ENCODE measurements at places on chromosomes 1 and 21.

GRCh38 chr1:210635108-210635507 is 306.4 kb downstream of the HHAT start:
- DNase-seq, result no peak

- DNase-seq, result peak; percentile 73
Measured at GRCh38 chr1:39575191-39576015, 1.2 kb downstream of the PABPC4 start.

GRCh38 chr1:27475720-27476119 is 14.2 kb downstream of the WASF2 start:
- no peak for DNase-seq

- peak; percentile 77 for DNase-seq
Measured at GRCh38 chr1:33455539-33456501, 16.6 kb upstream of the ZSCAN20 start.

DNA sequence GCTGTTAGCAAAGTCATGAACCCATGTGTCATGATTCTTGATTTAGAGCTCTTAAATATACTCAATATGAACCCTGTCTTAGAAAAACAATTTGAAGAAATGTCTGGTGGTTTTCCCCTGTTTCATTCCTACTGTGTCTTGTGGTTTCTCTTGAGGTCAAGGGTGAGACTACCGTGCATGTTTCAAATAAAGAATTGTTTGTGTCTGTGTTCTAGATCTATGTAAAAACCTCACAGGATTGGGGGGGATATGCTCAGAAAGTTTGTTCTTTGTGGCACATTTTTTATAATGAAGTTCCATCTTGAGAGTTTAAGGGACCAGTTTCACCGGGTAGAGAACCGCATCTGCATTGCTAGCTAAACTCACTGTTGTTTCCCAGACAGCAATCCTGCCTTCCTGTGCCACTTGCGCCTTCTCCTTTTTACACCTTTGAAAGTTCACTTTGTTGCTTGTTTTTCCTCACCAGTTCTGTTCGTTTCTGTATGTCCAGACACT is 30.9 kb upstream of the CACYBP start:
- peak; percentile 30 for DNase-seq

DNA sequence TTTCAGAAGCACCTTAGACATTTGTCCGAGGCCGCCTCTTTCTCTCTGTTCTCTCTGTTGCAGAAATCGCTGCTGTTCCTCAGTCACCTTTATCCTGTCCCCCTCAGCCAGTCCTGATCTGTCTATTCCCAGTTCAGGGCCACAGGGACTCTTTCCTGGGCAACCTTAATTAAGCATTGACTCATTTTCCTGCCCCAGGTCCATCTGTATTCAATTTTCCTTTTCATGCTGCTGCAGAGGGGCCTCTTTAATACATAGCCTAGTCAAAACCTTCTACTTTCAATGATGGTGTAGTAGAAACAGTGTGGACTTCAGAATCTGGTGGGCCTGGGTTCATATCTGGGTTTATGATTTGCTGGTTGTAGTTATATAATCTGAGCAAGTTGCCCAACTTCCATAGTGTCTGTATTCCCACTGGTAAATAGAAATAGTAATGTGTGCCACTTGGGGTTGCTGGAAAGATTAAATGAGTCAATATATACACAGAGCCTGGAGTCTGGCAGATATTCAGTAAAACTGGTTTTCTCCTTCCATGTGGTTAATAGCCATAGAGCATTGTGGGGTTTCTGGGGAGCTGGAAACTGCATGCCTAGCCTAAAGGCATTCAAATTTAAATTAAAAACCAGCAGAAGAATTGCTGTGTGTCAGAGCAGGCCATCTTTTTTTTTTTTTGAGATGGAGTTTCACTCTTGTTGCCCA is 4.5 kb downstream of the TRAF5 start:
- DNase-seq, result no peak

- no peak for DNase-seq
Measured at GRCh38 chr1:215277532-215277931, 195.0 kb downstream of the KCNK2 start.

GRCh38 chr1:62716397-62716796 is 28.2 kb upstream of the DOCK7 start:
- DNase-seq, result peak; percentile 52

GRCh38 chr1:20212685-20213331 is 26.5 kb upstream of the PLA2G2C start:
- peak; percentile 81 for DNase-seq

GRCh38 chr1:116126281-116126680 is 15.1 kb downstream of the MAB21L3 start:
- DNase-seq, result no peak

GRCh38 chr1:94828251-94828650 is 8.1 kb downstream of the SLC44A3 start:
- DNase-seq, result no peak

GRCh38 chr1:15188678-15189077 is 35.1 kb downstream of the TMEM51 start:
- DNase-seq, result peak; percentile 64

DNA sequence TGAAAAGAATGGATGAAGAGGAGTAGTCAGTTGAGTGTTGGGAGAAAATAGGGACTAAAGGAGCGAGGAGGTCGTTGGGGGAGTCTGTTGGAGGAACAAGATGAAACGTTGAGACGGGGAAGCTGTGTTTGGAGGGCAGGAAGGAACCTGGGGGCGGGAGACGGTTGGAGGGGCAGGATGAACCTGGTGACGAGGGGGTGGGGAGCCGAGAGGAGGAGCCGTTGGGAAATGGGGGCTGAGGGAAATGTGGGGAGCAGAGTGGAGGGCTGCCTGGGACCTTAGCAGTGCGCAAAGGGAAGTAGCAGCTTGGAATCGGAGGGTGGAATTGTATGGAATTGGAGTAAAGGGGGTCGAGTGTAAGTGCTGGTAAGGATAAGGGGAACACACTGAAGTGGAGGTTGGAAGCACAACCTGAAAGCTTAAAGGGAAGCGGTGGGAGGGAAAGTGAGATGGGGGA is 630 bp downstream of the MTF2 start:
- DNase-seq, result peak; percentile 45

- DNase-seq, result no peak
Measured at GRCh38 chr1:223486366-223486765, 93.2 kb downstream of the CCDC185 start.

GRCh38 chr1:21564521-21565095 is 55.4 kb downstream of the ALPL start:
- peak; percentile 38 for DNase-seq

GRCh38 chr1:14735841-14736240 is 137.4 kb downstream of the KAZN start:
- DNase-seq, result no peak

GRCh38 chr1:40064797-40065499 is 24.4 kb downstream of the CAP1 start:
- DNase-seq, result peak; percentile 59

- no peak for DNase-seq
Measured at GRCh38 chr1:214801191-214801590, 198.2 kb downstream of the CENPF start.

GRCh38 chr1:214402613-214403083 is 121.7 kb downstream of the SMYD2 start:
- DNase-seq, result no peak

- no peak for DNase-seq
Measured at GRCh38 chr1:65082346-65083040, 65.5 kb upstream of the AK4 start.

DNA sequence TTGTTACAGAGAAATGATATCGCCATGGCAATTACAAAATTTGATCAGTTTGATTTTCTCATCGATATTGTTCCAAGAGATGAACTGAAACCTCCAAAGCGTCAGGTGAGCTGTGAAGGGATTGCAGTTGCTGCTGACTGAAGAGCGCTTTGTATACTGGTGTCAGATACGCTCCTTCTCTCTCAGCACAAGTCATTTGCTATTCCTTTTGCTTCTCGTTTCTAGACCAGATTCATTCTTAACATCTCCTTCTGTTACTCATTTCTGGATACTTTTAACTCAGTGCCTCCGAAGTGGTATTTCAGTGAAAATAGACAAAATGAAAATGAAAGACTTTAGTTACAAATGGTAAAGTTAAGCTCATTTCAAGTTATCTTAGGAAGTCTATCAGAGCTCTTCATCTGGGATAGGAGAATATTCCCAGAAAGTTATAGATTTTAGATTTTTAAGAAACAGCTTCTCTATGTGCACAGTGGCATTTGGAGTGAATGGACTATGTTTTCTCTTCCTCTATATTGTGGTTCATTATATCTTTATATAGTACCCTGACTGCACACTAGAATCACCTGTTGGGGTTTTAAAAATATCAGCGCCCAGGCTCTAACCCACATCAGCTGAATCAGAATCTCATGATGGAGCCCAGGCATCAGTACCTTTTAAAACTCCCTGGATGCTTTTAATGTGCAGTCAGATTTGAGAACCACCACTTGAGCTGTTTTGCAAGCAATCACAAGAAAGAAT is 30.3 kb upstream of the KCNQ4 start:
- DNase-seq, result no peak

DNA sequence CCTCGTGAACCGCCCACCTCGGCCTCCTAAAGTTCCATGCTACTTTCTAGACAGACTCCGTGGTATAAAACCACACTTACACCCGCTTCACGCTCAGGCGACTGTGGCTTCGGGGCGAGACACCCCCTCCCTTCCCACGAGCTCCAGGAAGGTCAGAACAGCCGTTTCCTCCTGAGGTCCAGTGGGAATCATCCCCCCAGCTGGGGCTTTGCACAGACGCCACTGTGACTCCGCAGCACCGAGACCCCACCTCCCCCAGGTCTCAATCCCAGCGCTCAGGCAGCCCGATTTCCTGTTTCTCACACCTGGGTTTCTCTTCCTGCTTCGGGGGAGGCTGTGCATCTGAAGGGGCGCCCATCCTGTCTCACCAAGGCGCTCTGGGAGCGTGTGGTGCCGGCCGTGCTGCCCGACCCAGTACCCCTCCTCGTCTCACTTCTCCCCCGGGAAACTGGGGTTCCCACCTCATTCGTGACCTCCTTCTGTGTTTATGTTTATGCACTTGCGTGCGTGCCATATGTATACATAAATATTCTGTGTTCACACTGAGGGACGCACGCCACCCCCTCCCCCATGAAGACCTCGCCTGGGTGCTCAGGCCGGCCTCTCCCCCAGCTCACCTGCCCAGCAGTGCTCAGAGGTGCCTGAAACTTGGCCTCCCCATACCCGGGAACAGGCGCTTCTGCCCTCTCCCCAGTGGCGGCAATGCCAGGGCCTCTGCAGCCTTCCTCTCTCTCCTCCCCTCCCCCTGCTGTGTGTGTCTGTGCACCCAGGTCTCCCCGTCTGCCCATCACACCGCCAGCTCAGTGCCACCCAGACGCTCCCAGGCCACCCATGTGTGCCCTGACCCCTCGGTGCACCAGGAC is 14.6 kb downstream of the SLC35E2B start:
- DNase-seq, result no peak

- DNase-seq, result no peak
Measured at GRCh38 chr1:18560692-18561091, 70.0 kb upstream of the PAX7 start.

DNA sequence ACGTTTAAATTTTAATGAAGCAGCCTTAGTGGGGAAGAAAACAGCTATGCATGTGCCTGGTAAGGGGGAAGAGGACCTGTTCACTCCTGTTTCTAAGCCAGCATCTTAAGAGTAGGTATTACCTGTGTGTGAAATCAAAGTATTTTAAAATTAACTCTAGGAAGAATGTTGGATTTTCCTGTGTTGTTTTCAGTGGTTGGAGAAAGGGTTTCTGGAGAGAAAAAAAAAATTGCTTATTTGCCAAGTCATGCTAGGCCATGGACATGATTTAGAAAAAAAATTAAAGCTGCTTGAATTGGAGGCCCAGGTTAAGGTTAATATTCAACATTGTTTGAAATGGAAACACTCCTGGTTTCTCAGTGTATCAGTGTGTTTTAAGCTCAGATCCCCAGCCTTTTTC is 42.9 kb upstream of the DNAJC6 start:
- DNase-seq, result no peak

- DNase-seq, result no peak
Measured at GRCh38 chr1:93977598-93977945, 68.3 kb upstream of the GCLM start.

- no peak for DNase-seq
Measured at GRCh38 chr1:98692482-98692881, 31.0 kb downstream of the SNX7 start.

DNA sequence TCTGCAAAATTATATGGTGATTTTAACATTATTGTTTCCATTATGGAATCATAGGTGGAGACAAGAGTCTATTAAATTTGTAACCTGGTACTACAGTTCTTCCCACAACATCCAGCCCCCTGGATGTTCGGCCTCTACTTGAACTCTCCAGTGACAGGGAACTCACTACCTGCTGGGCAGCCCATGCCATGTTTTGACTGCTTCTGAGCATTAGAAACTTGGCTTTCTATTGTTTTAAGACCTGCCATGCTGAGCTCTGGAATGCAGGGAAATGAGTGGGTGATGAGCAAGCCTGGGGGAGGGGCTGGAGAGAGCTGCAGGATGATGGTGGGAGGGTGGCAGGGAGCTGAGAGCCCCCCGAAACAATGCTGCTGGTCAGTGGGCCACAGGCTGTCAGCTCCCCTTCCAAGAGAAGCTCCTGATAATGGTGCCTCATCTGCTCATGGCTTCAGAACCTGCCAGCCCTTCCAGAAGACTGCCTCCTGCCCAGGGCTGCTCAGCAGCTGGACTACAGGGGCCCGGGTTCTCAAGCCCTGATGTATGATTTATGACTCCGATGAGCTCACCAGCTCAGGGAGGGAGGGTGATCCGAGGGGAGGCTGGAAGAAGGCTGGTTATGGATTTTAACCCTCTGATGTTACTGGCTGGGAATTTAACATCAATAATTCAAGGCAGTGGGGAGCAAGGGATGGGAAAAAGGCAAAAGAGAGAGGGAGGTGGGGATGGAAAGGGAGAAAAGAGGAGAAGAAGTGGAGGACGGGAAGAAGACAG is 205.0 kb downstream of the HIVEP3 start:
- no peak for DNase-seq

GRCh38 chr1:95195046-95195445 is 39.0 kb upstream of the RWDD3 start:
- DNase-seq, result no peak

DNA sequence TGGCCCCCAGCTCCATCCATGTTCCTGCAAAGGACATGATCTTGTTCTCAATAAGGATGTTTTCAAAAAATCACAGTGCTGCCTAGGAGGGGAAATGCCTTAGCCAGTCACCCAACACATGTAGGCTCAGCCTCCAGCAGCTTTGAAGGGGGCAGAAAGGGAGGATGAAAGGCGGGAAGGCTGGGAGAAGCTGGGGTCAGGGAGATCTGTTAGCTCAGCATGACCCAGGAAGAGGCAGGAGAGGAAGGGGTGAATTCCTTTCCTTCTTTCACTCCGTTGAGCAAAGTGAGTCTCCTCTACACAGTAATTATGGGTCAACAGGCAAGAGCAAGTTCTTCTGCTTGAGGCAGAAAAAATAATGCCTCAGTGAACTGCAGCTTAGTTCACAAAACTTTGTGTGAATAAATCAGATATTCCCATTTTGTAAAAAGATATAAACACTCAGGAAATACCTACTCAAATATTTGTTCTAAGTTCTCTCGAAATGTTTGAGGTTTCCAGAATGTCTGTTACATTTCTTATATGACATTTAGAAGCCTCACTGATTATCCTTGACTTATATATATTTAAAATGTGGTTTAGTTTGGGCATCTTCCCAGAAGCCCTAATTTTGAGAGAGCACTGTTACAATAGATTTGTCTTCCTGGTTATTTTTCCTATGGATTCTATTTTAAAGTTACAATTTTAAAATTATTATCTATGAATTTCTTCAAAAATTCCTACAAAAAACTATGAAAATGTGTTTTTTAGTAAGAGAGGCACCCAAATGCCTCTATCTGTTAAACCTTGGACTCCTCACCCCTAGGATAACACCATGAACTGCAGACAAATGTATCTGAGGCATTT is 116.8 kb downstream of the KCNJ6 start:
- no peak for DNase-seq
